ENCODE measurements at places on chromosomes 12 and 14.

DNA sequence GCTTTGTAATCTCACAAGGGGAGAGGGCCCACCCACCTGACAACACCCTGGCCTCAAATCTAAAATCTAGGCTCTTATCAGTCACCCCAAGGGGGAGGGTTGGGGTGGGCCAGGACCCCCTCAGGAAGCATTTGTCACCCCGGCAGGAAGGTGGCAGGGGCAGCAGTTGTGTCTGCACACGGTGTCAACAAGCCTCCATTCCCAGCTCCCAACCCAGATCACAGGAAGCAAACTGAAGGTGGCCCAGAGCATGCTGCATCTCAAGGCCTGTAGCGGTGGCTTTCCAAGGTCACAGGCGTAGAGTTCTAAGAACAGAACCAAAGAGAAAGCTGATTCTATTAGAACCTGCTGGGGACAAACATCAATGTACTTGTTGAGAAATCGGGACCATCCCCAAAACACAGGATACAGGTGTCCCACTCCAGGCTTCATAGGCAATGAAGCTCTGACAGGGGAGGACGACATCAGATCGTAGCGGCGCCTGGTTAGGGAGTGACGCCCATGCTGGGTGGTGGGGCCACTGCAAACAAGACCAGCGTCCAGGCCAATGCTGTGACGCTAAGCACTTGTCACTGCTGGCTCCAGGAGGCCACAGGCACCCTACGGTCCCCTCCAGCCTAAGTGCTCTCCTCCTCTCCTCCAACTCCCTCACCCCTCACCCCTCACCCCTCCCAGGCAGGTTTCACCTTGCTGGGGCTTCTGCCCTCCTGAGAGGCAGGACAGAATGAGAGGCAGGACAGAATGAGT lies 52.9 kb downstream of the CCDC88C start:
- DNase-seq: no peak

- DNase-seq: no peak
These were observed 121.5 kb upstream of the SFSWAP start for GRCh38 chr12:131589221-131589897.

- no peak for DNase-seq
These were observed 4.1 kb upstream of the DAO start for GRCh38 chr12:108875682-108876361.

DNA sequence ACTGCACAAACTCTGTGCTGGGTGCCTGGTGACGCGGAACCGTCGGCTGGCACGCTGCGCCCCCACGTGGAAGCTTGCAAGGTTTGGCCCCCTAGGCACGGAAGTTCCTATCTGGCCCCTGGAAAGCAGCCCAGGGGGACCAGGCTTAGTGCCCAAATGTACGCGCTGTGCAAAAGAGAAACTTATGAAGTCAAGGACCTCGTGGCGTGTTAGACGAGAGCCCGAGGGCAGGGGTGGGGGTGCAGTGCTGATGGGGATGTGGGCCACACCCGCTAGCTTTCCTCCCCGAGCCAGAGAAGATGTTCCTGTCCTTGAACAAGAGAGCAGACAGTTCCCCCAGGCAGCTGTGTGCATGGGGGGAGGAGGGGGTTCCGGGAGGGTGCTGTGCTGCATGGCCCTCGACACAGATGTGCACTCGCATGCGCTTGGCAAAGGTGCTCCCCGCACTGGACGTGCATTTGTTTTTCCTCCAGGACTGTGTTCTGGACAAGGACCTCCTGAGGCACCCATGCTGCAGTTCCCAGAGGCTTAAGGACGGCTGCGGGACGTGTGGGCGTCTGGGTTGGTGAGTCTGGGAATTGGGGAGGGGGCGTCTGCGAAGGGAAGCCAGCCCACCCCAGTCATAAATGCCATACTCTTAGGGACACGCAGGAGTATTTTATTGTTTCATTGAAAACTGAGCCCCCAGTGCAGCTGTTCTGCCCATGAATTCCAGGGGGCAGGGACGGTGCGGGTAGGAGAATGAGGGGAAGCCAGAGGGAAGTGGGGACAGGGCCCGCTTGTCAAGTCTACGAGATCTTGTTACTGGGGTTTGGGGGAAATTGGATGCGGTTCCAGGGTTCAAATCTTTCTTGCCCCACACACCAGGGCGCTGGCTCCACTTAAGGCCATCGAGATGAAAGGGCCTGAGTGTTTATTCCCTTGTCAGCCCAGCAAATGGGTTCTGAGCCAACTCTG lies 80.0 kb downstream of the NTF3 start:
- DNase-seq: no peak

GRCh38 chr12:49950273-49951251 lies at the start of gene AQP2:
Gene AQP2 (plus strand): TSS chr12:49950737. CDS start chr12:49950831, 94 bp downstream.
- DNase-seq: no peak

- no peak for DNase-seq
These were observed 183.0 kb downstream of the PHETA1 start for GRCh38 chr12:111185889-111186227.

- DNase-seq: no peak
These were observed 422.9 kb downstream of the ZFP36L1 start for GRCh38 chr14:68370057-68370360.

- DNase-seq: no peak
These were observed 357.0 kb downstream of the TMEM121 start for GRCh38 chr14:105883066-105884005.
